ENCODE measurements at places on chromosomes 5 and 9.

GRCh38 chr5:173896631-173897030 lies 8.5 kb downstream of the CPEB4 start:
- no peak for DNase-seq

DNA sequence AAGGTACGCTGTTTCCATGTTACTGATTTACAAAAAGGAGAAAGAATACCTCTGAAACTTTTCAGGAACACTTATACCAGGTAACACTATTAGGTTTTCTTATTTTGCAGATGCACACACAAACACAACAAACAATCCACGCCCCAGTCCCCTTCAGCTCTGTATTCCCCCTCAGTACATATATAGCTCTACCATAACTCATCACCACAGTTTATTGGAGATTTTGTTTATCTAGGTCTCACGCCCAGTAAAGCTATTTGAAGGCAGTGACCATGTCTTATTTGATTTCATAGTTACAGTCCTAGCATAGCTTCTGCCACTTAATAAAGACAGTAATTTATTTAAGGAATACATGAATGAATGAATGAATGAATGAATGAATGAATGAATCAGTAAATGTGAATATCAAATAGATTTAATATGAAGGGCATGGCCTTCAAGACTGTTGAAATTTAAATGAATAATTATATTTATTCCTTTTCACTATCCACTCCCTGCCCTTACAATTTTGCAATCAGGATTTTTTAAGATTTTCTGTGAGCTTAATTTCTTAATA lies 32.9 kb downstream of the INVS start:
- no peak for DNase-seq

DNA sequence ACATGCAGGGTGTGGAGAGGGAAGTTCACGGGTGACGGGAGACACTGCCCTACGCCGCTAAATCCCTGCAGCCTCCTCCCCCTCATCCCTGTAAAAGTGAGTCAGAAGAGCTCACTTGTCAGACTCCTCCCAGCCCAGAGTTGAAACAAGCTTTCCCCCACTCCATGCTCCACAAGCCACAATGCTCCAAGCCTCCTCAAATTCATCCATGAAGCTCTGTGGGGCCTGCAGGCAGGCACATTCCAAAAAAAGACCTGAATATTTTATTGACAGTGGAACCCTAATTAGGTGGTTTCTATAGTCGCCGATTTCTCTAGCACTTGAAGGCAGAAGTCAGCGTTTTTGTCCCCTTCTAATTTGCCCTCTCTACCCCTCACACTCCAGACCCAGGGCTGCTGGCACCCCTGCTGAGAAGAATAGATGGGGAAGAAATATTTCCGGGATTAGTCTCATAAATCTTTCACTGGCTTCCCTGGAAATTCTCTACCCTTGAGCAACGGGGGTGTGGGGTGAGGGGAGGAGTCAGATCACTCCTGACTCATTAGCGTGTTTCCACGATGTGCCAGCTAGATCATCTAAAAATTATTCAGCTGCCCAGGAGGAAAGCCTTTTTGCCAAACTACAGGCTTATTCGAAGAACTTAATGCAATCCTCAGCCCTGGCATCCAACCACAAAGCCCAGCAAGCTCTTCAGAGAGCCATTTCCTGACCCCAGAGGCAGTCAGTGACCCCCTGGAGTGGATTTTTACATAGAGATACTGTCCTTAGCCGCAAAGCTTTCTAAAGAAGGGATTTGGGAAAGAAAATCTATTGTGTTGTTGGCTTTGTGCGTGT lies 97.1 kb downstream of the ENC1 start:
- DNase-seq = peak; percentile 9

DNA sequence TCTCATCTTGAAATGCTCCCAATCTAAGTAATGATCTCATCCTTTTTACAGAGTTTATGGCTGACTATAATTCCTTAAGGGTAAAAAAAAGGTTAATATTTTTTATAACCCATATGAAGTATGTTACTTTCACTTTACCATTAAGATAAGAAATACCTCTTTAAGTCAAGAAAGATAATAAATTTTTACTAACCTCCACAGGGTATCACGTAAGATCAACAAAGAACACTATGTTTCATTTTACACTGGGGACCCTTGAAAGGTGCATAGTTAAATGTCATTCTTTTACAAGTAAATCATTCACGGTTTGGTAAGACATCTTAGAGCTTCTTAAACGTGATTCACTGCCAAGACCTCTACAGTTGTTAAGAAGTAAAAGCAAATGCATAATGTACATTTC lies 472.7 kb upstream of the CDH9 start:
- no peak for DNase-seq

DNA sequence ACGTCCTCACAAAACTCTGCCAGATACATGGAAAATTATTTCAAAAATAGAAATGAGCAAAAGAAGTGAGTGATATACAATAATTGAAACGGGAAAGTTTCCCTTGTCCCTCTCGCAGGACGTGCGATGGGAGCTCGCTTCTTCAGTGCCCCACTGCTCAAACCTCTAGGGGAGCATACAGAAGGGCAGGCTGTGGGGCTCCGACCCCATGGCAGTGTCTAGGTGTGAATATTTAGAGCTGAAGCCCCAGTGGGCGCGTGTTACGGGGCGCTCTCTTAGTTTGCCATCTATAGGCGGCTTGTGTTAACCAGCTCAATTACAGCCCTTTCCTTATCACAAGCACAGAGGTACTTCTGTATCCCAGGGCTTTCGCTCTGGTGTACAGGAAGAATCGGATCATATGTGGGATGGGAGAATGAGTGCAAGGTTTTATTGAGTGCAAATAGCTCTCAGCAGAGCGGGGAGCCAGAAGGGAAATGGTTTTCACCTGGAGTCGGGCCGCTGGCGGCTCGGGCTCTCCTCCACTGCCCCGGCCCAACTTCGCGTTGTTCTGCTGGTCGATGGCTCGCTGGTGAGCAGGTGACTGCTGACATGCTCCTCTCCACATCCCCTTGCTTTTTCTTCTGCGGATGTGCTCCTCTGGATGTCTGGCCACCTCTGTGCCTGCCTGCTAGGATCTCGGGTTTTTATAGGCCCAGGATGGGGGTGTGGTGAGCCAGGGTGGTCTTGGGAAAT lies 334.0 kb upstream of the PTPRD start:
- DNase-seq = no peak

DNA sequence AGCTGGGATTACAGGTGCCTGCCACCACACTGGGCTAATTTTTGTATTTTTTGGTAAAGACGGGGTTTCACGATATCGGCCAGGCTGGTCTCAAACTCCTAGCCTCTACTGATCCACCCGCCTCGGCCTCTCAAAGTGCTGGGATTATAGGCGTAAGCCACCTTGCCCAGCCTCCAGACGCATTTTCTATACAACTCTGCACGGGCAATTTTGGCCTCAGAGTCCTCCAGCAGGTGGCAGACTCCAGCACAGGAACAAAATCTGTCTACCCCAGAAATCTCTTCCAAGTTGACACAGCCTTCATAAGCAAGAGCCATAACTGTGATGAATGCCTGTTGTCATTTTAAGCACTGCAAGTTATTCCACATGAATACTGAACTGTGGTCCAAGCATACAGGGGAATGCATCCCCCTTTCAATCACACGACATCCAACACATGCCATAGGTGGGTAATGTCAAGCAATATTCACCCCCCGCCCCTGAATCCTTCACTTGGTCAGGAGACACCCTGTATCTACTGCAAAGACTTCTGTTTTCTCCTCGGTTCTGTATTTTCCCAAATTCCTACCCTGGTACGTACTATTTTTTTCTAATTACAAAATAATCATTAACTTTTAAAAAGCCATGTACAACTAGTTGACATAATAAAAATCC lies 50.8 kb downstream of the ALDH7A1 start:
- peak; percentile 60 for DNase-seq

DNA sequence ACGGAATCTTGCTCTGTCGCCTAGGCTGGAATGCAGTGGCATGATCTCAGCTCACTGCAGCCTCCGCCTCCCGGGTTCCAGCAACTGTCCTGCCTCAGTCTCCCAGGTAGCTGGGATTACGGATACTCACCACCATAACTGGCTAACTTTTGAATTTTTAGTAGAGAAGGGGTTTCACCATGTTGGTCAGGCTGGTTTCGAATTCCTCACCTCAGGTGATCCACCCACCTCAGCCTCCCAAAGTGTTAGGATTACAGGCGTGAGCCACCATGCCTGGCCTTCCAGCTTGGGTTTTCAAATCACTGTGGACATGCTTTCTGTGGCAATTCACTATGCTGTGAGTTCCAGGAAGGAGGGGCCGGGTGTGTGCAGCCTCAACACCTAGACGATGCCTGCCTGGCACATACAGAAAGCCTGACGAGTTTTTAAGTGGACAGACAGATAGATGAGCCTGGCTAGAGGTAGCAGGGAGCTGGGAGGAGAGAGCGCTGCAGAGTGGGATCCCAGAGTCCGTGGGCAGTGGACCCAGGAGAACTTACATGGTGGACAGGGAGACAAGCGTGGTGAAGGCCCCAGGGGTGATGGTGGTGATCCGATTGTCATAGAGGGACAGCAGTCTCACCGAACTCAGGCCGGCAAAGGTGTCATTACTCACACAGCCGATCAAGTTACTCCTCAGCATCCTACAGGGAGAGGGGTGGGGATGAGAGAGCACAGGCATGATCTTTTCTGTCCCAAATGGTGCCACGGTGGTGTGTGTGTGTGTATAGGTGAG lies 173.4 kb upstream of the PANK3 start:
- no peak for DNase-seq

GRCh38 chr5:87002485-87002884 lies 265.2 kb upstream of the RASA1 start:
- no peak for DNase-seq

DNA sequence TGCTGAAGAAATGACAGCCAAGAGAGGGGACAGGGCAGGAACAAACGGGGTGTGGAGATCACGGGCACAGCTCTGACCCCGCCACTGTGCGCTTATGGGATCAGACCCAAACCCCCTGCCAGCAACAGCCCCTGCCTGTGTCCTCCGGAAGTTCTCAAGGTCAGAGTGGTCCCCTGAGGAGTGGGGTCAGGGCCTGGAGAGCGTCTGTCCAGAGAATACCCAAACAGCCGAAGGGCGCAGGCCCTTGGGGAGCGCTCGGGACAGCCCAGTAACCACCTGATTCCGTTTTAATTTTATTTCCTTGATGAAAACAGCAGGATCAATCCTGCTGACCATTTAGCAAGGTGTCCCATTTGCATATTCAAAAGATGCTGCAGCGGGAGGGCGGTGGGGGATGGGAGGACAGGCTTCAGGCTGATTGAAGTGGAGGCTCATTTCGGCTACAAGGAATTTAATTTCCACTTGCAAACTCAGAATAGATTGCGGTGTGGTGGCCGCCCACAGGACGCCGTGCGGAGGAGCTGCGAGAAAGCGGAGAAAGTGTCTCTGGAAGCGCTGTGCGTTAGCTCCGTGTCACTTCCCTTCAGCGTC lies 32.6 kb upstream of the TMEM250 start:
- no peak for DNase-seq

DNA sequence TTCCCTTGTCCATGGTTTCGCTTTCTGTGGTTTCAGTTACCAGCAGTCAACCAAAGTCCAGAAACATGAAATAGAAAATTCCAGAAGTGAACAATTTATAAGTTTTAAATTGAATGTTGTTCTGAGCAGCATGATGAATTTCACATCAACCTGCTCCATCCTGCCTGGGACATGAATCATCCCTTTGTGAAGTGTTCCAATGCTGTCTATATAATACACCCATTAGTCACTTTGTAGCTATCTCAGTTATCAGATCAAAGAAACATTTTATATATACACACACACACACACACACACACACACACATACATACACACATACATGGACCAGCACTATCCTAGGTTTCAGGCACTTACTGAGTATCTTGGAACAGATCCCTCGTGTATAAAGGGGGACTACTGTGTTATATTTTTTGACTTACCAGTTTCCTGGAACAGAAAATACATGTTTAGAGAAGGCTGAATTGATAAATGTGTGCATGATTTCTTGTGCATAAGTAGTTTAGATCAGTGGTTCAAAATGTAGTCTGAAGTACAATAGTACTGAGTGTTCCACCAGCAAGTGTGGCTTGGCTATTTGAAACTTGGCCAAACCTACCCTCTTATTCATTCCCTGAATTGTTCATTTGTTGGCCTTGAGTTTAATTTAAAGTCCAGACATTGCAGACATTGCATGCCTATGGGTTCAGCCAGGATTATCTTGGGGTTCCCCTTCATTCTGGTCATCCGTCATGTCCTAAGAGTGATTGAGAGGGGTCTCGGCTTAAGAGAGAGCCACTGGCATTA lies 510.0 kb downstream of the GADD45G start:
- DNase-seq = no peak

DNA sequence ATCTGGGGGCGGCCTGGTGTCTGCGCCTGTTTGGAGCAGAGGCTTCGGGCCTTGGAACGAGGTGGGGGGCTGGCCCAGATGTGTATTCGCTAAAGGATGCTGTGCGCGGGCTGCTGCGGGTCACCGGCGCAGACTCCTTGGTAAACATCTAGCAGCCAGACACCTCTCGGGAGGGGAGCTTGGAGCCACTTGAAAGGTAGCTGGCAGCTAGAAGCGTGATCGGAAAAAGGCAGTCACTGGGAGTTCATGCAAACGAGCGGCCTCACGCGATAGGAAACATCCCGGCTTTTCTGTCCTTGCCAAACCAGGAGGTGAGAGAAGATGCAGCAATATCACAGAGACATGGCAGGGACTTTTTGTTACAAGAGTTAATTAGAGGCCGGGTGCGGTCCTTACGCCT lies 8.1 kb downstream of the LAMC3 start:
- no peak for DNase-seq

DNA sequence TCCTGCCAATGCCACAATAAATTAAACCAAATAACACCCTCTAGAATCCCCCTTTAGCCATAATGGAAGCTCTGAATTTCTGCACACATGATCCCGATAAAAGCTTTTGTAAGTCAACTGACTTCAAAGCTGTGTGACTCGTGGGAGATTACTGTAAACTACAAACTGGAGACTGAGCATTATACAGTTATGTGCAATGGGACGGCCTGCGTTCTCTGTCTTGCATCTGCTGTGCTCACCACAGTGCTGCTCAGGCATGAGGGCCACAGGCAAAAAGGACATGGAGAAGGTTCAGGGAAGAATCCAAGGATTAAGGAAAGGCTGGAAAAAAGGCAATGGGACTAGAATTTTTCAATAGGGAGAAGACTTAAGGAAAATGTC lies 184.2 kb downstream of the FANCC start:
- no peak for DNase-seq

DNA sequence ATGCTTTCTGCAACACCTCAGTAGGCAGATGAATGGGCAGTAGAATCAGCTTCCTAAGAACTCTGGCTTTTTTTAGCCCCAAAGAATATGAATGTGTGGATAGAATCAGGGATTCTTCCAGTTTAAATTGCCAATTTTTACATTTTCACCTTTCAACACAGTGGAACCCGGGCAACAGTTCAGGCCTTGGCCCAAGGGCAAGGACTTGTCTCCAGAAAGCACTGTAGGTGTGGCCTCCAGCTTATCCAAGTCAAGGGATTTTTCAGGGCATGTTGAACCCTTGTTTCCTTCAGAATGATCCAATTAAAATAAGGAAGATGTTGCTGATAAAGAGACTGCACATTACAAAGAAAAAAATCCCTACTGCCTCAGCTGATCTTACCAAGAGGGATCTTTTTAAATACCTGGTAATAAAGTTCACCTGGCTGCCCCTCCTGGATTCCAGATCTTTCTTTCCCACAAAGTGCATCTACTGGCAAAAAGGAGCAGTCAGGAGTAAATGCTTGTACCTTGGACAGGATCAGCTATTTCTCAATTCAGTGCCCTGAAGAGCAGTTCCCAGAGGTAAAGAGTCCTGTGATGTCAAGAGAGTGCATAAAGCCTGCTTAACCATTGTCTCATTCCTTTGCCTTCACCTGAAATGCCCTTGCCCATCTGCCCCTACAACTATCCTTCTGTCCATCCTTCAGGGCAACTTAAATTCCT lies 80.1 kb upstream of the PLPP6 start:
- no peak for DNase-seq

GRCh38 chr9:116937361-116937760 lies 250.3 kb downstream of the TRIM32 start:
- DNase-seq = no peak

All from NB4 (cell line).